ENCODE measurements at places on chromosomes 4 and X. TPM values are rescaled to one million over a fixed set of nuclear protein-coding genes. Genes with fewer than 3 reads are reported as not detected.

Gene SMAD1
- 11.9 TPM for total RNA-seq

Gene ZNF141
- total RNA-seq: 6.8 TPM

Gene CCNA2
- 0.20 TPM for total RNA-seq

Gene MAGED4
- total RNA-seq: 2.4 TPM

Gene MBNL3
- 10.2 TPM for total RNA-seq

Gene CXorf49
- total RNA-seq: not detected

Gene SRPK3
- total RNA-seq: 0.19 TPM

DNA sequence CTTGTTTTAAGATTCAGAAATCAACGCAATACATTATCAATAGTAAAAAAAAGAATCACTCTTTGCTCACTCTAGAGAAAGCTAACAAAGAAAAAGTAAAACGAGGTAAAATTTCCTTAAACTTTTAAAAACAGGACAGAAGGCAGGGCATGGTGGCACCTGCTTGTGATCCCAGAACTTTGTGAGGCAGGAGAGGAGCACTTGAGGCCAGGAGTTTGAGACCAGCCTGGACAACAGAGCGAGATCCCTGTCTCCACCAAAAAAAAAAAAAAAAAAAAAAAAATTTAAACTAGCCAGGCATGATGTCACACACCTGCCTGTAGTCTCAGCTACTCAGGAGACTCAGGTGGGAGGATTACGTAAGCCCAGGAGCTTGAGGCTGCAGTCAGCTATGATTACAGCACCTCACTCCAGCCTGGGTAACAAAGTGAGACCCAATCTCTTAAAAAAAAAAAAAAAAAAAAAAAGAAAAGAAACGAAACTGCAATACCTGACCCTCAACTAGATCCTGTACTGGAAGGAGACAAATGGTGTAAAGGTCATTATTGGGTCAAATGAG is 3.5 kb downstream of the CCNI start:
- DNase-seq: no peak

GRCh38 chr4:71221510-71222466 is 117.0 kb upstream of the SLC4A4 start:
- DNase-seq: no peak

DNA sequence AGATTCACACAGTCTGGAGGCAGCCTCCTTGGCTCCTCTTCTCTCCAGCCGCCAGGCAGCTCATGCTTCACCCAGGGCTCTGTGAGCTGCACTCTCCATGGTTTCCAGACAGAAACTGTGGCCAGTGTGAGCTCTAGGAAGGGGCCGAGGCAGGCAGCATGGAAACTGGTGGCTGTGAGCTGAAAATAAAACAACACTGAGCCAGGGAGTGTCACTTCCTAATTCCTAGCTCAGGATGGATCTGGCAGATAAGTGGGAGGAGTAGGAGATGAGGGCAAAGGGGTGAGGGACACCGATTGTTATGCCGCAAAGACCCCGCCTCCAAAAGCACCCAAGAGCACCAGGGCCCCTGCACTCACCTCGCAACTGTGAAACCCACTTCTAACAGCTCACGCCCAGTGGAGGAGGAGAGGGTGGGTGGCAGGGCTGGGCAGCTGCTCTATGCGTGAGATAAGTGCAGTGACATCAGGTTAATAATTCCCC is 69.8 kb downstream of the FHDC1 start:
- DNase-seq: peak; percentile 29

GRCh38 chr4:33193109-33193508 is 2472.9 kb downstream of the PCDH7 start:
- DNase-seq: no peak

DNA sequence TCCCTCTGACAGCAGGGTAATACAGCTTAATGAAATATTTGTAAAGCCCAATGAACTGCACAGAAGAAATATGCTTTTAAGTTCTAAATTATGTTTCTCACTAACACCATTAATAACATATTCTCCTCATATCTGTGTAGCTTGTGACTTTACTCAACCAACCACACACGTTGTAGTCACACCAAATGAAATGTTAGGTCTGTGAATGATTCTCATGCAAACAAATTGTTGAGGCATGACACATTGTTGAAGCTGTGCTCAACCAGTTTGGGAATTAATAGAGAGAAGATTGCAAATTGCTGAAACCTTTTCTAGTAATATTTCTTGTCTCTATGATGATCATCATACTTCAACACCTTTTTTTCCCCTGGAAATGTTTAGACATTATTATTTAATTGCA is 645.9 kb downstream of the PCDH7 start:
- DNase-seq: no peak

GRCh38 chr4:38320833-38321232 is 343.2 kb upstream of the KLF3 start:
- no peak for DNase-seq

- DNase-seq: no peak
Measured at GRCh38 chr4:153387981-153388380, 43.5 kb downstream of the MND1 start.

DNA sequence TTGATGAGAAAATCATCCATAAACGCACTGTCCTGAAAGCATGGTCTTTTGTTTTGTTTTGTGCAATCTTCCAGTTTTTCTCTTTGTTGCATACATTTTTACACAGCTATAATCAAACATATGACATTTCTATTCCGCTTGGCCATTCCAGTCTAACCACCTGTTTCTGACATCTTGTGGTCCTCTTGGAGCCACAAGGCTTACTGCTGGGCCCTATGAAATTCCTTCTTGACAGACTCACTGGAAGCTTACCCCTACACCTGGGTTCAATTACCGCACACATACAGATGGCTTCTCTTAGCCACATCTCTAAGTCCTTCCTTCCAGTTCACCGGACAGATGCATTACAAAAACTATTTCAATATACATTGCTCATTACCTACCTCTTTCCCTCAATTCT is 72.4 kb downstream of the PAPSS1 start:
- no peak for DNase-seq

- DNase-seq: no peak
Measured at GRCh38 chr4:535181-535923, 36.3 kb downstream of the PIGG start.

DNA sequence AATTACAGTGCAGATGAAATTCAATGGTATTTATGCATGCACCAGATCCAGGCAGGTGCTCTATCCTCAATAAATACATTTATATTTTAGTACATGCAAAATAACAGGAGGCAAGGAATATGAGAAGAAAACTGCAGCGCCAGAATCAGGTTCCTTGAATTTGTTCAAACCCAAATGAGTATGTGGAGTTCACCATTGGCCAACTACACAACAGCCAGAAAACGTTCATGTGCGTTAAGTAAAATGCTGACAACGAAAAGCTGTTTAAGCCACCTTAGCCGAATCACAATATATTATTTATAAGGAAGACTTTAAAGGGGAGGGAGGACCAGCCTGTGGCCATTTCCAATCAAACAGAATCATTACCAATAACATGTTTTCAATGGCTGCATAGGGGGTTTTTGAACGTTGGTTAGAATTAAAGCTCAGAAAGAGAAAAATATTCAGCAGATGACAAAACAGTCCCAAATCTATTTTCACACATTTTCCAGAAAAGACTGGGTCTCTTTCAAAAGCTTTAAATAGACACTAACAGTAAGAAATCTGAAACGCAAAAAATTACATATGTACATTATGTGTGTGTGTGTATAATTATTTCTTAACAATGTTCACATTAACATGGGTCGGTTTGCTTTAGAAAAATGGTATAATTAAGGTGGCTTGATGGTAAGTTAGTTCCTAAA is 171.9 kb downstream of the LDB2 start:
- no peak for DNase-seq

GRCh38 chr4:1720163-1720983 is 750 bp downstream of the TMEM129 start:
- peak; percentile 68 for DNase-seq

DNA sequence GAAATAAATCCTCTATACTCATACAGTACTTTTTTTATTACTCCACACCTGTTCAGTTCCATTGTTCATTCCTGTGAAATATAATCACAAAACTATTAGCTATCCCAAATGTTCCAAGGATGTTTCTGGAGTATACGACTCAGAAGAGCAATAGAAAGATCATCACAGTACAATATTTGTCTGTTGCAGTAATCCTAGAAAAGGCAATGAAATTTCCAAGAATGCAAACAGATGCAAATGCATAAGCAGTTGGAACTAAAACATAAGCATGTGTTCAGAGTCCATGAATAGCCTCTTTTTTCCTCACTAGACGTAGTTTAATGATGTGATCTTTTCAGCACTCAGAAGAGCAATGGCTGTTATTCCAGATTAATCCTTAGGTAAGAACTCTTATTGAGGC is 55.2 kb downstream of the RTL3 start:
- no peak for DNase-seq

- no peak for DNase-seq
Measured at GRCh38 chr4:20532871-20533870, 167.1 kb upstream of the PACRGL start.

DNA sequence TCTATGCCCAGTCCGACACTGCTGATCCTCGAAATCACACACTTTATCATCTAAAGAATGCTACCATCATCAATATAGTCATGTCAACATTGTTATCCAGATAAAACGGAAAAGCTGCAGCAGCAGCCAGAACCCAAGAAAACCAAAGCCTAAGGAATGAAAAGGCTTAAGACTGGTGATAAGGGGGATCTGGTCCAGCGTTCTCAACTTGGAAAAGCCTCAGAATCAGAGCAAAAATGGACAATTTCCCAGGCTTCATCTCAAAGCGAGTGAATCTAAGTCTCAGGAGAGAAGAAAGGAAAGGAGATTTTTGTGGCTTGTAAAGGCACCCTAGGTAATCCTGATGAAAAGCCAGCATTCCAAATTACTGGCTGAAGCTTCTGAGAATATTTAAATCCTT is 8.2 kb downstream of the ZNF518B start:
- DNase-seq: no peak

- DNase-seq: no peak
Measured at GRCh38 chrX:154542723-154543424, 3.8 kb downstream of the G6PD start.

GRCh38 chr4:56741595-56741994 is 60.5 kb upstream of the HOPX start:
- no peak for DNase-seq

DNA sequence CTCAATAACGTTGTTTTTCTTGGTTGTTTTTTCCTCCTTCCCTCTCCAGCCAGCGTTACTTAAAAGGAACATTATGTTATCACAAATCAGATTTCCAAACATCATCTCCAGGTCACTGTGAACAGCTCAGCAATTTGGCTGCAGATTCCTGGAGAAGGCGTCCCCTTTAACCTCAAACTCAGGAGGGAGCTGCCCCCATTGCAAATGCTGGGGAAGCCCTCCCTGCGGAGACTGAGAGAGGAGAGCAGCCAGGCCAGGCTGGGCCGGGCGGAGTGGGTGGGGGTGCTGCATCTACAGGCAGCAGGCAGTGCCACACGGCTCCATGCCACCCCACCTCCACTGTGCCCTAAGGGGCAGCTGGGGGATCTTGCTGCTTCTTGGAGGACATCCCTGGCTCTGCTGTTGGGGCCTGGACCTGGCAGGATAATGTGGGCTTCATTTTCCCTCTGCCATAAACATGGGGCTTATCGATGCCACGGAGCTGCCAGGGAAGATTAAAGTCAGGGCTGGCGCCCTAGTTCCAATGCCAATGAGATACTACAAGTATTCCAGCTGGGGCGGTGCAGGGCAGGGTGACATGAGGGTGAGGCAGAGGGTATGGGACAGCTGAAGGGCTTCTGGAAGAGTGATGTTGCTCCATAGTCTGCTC is 148.8 kb downstream of the PJA1 start:
- DNase-seq: no peak

DNA sequence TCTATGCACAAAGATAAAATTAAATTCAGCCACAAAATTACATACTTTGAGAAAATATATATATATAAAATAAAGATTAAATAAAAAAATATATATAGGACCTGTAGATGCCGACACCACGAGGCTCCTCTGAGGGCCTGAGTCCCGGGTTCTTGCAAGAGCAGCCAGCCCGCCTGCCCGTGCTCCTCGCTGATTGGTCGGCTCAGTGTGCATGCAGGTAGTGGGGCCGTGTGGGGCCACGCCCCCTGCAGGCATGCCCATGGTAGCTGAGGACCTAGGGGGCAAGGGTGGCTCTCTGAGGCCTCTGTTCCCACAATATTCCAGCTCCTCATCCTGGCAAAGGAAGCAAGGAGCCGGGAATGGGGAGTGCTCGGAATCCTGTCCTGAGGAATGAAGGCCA is 80.5 kb upstream of the AMELX start:
- DNase-seq: no peak

GRCh38 chr4:60209588-60209987 is 990.5 kb upstream of the ADGRL3 start:
- no peak for DNase-seq

DNA sequence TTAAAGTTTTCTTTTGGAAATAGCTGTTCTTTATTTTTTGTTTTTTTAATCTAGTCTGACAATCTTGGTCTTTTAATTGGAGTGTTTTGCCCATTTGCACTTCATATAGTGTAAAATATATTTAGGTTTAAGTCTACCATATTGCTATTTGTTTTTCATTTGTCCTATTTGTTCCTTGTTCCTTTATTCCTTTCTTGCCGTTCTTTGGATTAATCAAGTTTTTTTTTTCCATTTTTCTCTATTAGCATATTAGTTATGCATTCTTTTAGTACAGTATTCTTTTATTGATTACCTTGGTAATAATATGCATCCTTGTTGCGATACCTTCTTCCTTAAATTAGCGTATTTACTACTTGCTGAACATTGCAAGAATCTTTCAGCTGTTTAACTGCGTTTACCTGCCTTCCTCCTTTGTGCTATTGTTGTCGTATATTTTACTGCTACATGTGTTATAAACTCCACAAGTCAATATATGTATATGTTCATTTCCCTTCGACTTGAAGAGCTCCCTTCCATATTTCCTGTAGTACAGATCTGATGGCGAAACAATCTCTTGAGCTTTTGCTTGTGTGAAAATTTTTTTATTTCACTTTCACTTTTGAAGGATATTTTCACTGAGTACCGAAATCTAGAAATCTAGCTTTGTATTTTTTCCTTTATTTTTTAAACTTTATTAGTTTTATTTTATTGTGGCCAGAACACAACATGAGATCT is 23.9 kb upstream of the RNF212 start:
- no peak for DNase-seq

- no peak for DNase-seq
Measured at GRCh38 chr4:128649575-128650205, 159.8 kb upstream of the JADE1 start.

DNA sequence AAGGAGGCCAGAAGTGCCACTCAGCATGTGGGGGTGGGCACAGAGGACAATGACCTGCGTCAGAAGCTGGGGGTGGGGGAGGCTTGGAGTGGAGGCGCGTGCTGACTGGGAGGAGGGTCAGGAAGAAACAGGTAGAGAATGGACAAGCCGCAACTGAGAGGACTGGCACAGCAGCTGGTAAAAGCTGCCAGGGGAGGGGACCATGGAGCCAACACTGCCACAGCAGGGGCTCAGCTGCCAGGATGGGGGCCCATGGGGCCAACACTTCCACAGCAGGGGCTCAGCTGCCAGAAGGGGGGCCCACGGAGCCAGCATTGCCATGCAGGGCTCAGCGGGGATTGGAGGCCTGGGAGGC is 19.1 kb downstream of the RNF212 start:
- no peak for DNase-seq

DNA sequence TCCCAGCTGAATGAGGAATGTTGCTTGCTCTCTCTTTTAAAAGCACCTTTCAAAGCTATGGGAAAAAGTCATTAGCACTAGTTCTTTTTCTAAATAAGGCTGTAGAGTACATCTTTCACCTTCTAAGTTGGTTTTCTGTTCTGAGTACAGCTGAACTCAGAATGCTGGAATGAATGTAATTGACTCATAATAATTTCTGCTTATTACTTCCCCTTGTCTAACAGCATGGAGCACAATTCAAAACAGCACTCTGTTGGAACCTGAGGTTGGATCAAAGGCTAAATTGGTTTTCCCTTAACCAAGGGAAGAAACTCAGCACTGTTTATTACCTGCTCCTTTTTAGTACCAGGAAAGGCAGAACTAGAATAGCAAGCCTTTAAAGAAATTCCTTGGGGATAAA is 33.5 kb upstream of the CYP2U1 start:
- DNase-seq: no peak

All from pancreas (tissue), 10 donors.